Stimulated activated CD8-positive, alpha-beta memory T cell treated with anti-CD3 and anti-CD28 coated beads, Interleukin-2, amount 100 ng/mL, for 48 hours (primary cell): ENCODE measurements at places on chromosomes 3 and 15.

- no peak for DNase-seq
Observed at GRCh38 chr3:155673421-155673820, 71.5 kb downstream of the PLCH1 start.

DNA sequence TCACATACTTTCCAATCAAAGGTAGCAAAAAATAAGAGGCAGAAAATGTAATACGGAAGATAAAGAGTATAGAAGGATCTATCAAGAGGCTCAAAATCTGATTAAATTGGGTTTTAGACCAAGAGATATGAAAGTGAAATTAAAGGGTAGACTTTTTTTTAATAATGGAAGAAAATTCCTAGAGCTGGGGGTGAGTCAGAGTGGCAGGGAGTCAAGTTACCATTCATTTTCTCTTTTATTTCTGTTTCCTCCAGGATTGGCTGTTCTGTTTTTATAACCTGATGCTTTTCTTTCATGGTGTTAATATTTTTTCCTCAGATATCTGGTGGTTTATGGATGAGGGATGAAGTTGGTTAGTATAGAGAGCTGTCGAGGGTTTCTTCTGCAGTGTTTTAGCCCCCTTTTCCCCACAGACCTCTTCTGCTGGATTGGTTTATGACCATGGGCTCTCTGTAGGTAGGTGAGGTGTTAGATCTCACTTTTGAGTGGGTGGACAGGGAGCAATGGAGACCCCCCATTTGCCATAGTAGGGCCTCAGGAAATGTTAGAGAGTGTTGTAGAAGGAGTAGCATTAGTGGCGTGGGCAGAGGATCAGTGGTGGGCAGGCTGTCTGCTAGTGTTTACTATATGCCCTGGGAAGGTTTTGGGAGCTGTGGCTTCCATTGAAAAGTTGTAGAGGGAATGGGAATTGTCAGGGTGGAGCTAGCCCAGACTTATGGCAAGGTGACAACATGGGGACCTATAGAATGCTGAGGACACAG is 201.6 kb upstream of the GOLGA6L4 start:
- no peak for DNase-seq

GRCh38 chr3:100047455-100048141 is 66.7 kb downstream of the FILIP1L start:
- DNase-seq, result no peak

GRCh38 chr15:56984681-56985481 is 66.4 kb downstream of the TCF12 start:
- no peak for DNase-seq

GRCh38 chr3:153910387-153910786 is 210.8 kb upstream of the ARHGEF26 start:
- DNase-seq, result no peak

GRCh38 chr15:29871401-29871800 is 49.1 kb upstream of the TJP1 start:
- DNase-seq, result no peak

GRCh38 chr3:171531716-171532115 is 71.5 kb upstream of the TNIK start:
- DNase-seq, result no peak

DNA sequence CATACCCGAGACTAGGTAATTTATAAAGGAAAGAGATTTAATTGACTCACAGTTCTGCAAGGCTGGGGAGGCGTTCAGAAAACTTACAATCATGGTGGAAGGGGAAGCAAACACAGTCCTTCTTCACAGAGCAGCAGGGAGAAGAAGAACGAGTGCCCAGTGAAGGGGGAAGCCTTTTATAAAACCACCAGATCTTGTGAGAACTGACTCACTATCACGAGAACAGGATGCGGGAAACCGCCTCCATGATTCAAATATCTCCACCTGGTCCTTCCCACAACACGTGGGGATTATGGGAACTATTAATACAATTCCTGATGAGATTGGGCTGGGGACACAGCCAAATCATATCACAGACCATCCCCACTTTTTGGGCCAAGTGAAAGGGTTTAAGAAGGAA is 58.8 kb upstream of the CTXND1 start:
- no peak for DNase-seq

GRCh38 chr15:25799906-25800700 is 63.0 kb downstream of the ATP10A start:
- DNase-seq, result no peak

DNA sequence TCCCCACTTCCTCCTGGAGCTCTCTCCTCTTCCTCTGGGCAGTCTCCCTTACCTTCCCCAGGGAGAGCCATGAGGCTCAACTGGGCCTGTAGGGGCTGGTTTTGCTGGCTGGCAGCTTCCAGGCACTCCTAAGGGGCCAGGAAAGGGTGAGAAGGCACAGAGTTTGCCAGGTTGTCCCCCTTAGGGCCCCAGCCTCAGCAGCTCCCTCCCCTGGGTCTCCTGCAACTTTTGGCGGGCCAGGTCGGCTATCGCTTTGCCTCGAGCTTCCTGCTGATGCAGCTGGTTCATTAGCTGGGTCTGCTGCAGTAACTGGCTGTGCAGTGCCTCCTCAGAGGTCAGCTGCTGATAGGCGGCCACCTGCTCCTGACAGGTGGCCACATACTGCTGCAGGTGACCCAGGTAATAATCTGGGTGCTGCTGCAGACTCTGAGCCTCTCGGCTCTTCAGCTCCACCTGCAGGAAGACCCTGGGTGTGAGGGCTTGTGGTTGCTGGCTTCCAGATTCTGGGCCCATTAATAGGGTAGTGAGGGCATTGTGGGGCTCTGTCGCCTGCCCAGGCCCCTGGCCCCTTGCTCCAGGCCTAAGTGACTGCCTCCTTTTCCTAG is 29.7 kb upstream of the OR4F6 start:
- DNase-seq, result no peak

DNA sequence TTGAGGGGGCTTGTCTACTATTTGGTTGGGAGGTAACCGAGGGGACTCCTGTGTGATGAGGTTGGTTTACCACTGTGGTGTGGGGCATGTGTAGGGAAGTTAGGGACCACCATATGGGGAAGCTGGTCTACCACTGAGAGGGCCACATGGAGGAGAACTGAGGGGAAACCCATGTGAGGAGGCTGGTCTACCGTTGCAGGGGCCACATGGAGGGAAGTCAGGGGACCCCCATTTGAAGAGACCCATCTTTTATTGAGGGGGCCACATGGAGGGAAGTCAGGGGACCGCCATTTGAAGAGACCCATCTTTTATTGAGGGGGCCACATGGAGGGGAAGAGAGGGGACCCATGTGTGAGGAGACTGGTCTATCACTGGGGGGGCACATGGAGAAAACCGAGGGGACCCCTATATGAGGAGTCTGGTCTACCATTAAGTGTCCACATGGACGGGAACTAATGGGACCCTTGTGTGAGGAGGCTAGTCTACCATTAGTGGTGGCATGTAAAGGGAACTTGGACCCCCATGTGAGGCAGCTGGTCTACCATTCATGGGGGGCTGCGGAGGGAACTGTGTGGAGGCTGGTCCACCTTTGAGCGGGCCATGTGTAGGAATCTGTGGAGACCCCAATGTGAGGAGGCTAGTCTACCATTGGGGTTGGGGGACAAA is 165.5 kb downstream of the FBLN2 start:
- DNase-seq, result no peak

- no peak for DNase-seq
Observed at GRCh38 chr3:147914532-147914931, 505.4 kb downstream of the ZIC1 start.

DNA sequence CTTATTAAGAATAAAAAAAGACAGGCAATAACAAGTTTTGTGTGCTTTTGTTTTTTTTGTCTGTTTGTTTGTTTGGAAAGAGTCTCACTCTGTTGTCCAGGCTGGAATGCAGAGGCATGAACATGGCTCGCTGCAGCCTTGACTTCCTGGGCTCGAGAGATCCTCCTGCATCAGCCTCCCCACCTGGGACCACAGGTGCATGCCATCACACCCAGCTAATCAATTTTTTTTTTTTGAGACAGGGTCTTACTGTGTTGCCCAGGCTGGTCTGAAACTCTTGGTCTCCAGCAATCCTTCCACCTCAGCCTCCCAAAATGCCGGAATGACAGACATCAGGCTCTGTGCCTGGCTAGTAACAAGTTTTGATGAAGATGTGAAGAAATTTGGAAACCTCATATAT is 73.1 kb upstream of the GCNT3 start:
- no peak for DNase-seq

DNA sequence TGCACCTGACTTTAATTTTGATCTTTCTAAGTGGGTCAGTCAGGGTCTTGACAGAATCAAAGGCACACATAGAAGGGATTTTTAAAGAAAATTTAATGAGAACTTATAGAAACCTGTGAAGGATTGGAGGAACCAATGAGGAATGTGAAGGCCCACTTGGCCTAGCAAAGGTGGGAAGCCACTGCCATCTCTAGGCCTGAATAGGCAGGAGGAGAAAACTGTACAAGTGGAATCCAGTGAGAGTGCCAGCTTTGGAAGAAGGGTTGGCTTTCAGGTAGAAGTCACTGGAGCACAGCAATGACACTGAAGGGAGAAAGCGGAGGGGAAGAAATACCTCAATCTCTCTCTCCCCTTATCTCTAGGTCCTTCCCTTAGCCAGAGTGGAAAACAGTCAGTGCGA is 380.7 kb upstream of the KCNMB2 start:
- no peak for DNase-seq

- DNase-seq, result peak; percentile 41
Observed at GRCh38 chr3:111859061-111859973, at the start of gene PHLDB2. PHLDB2 (plus strand) TSS chr3:111859265; CDS start chr3:111884078, 24,813 bp downstream.

GRCh38 chr3:55541016-55541415 is 53.9 kb upstream of the WNT5A start:
- no peak for DNase-seq

DNA sequence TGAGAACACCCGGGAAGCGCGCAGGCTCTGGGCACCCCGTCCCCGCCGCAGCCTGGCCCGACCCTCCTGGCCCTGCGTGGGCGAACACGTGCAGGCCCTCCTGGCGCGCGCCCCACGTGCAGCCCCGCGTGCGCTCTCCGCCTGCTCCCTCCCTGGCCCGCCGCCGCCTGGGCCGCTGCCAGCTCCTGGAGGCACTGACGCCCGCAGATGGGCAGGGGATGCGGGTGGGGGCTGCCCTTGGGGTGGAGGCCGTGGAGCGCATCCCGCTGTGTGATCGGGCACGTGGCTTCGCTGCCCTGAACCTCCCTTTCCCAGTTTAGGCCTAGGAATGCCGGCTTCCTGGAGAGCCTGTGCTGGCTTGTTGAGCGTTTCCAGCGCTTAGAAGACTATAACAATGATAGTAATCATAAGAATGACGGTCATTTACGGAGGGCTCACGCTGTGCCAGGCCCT is 104.6 kb upstream of the SLC6A6 start:
- no peak for DNase-seq

DNA sequence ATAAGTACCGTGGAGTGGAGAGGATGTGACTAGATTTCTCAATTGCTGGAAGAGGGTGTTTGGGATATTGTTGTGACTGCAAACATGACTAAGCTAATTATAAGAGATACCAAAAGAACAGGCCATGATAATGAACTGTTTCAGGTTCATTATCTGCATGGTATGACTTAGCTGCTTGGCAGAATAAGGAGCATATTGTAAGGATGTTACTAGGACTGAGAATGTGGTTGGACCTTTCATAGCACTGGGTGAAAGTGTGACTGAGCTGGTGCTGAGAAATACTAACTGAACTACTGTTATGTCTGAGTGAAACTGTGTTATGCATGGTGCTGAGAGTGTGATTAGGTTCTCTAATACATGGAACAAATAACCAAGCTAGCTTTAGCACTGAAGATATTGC is 11.0 kb downstream of the SCN10A start:
- DNase-seq, result no peak

DNA sequence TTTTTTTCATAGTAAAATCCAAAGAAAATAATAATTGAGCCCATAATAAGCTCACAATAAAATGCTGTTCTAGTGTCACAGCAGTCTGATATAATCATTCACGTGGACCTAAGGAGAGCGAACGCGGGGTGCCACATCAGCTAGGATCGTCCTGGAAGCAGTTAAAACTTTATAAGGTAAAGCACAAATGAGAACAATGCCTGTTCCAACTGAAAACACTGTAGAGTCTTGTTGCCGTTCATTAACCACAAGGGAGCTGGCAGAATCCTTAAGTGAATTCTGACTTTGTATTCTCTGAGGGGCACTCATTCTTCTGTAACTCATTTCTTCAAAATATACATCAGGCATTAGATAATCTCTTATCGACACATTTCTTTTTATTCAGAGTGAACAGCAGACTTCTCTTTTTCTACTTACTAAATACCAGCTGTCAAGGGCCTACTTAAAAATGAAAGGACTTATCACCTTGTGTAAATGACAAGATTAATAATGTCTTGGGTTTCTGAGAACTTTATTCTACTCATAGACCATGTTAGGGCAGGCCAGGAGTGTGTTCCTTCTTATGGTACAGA is 524.6 kb downstream of the MECOM start:
- DNase-seq, result no peak

- DNase-seq, result no peak
Observed at GRCh38 chr3:177674186-177674585, 476.9 kb upstream of the TBL1XR1 start.

DNA sequence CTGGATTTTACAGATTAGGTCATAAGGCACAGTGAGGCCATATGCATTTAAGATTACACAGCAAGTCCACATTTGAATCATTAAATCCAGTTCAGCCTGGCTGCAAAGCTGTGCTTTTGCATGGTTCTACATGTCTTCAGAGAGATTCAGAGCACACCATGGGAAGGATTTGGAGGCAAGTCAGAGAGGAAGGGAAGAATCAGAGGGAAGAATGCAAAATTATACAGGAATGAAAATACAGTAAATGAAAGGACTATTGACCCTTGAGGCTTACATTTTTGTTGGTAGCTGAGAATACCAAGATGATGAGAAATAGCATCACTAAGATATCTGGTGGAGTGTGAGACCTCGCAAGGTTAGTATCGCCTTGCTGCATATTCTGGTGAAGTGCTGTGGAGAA is 13.9 kb downstream of the FILIP1L start:
- no peak for DNase-seq

- no peak for DNase-seq
Observed at GRCh38 chr3:45558431-45558830, 36.1 kb upstream of the LIMD1 start.

- no peak for DNase-seq
Observed at GRCh38 chr3:64549869-64550268, 137.9 kb downstream of the ADAMTS9 start.
